ENCODE measurements at places on chromosomes 5 and 9.
A peak's percentile ranks its signal among the peaks of the same experiment; 100 is the strongest.

GRCh38 chr5:132739232-132739631 is 1.9 kb upstream of the KIF3A start:
- no peak for DNase-seq

- no peak for DNase-seq
These were observed 29.3 kb upstream of the RNF130 start for GRCh38 chr5:180100621-180101450.

DNA sequence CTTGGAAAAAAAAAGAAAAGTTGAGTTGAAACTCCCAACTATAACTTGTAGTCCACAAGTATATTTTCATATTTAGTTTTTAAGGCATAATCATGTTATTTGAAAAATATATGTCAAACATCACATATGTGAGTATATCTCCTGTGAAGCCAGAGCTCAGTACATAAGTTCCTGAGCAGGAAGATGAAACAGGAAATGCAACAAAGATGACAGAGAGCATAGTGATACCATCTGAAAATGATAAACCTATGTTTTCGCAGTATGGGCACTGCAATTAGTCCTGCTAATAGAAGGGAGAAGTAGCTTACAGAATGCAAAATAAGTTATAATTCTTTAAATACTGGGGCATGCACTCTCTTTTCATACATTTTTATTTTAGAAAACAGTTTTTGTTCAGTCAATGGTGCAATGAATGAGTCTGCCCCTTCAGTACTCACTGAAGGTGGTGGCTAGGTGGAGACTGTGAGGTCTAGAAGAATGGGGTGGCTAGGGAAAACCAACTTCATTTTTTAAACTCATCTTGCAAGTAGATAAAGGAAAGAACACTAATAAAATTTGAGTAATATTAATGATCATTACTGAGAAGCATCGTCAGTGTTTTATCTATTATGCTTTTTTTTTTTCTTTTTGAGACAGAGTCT is 54.1 kb upstream of the FYB1 start:
- DNase-seq, result no peak

GRCh38 chr5:132876020-132876759 is 2.7 kb downstream of the LEAP2 start:
- DNase-seq, result no peak

DNA sequence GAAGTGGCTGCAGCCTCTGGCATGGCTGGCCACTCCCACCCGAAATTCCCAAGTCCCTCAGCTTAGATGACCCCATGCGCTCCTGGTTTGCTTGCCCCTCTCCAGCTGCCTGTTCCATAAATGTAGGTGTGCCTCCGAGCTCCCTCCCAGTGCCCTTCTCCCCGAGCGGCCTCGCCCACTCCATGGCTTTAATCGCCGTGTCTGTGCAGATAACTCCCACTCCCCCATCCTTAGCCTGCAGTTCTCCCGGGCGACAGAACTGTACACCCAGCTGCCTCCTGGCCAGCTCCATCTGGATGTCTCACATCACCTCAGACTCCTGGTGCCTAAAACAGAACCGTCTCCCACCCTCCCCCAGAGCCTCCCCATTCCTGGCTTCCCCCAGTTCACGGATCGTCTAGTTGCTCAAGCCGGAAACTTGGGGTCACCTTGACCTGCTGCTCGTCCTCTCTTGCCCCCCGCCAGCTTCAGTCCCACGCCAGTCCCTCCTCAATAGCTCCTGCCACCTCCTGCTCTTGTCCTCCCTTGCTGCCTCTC is 24.1 kb downstream of the HK3 start:
- no peak for DNase-seq

DNA sequence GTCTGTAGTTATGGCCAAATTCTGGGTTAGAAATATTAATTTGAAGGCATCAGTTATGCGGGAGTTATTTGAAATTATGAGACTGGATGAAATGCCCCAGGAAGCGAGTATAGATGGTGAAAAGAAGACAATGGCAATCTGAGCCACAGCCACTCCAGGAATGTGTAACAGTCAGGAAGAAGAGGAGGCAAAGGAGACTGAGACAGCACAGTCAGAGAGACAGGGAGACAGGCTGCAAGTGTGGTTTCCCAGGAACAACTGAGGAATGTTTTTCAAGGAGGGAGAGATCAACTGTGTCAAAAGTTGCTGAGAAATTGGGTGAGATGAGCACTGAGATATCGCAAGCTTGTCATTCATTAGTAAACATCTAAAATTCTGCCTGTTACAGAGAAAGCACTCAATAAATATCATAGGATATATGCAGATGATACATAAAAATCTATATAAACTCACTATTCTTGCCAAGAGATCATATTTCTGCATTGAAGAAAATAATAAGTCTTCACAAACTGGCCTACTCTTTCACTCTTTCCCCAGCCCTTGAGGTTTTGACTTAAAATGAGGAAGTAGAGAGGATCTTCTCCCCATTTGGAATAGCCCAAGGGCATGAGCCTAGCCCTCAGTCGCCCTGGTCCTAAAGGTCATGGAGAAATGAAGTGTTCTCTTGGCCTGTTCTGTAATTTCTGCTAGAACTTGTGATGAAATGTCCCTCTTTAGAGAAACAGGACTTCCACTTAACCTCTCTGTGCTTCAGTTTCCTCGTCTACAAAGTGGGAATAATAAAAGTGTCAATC is 48.5 kb upstream of the RLN1 start:
- DNase-seq, result no peak

DNA sequence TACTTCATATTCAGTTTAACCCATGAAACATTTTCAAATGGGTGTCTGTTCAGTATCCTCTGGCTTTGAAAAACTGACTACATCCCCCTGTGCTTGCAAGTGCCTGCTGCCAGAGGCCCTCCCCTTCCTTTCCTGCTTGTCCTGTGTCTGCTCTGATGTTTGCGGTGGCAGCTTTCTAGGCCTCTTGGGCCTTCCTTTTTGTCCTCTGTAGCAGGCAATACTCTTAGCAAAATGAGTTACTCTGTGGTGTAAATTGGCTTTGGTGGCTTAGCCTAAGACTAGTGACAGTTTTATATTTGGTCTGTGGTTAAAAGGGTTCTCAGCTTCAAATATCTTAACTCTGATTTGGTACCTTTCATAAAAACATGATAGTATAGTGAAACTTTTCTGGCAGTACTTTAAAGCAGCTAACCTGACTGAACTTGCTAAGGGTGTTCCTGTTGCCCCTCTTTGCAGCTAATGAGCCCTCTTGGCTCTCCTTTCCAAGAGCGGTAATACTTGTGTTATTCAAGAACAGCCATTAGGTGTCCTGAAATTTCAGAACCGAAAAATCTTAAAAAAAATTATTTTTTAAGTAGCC is 76.6 kb downstream of the GOLM1 start:
- DNase-seq, result no peak

DNA sequence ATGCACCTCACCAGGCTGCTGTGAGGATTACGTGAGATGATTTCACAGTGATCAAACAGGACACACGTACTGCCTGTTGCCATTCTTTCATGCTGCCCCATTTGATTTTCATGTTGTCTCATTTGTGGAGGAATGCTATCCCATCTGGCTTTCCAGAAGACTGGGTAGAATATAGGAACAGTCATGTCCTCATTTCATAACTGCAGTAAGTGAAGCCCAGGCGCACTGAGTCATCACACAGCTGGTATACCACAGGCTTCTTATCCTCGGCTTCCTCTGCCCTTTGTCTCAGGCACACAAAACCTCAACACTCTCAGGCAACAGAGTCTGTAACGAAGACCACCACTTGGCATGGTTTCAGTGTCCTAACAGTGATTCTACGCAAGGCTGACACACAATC is 62.3 kb downstream of the LHFPL2 start:
- DNase-seq, result no peak

DNA sequence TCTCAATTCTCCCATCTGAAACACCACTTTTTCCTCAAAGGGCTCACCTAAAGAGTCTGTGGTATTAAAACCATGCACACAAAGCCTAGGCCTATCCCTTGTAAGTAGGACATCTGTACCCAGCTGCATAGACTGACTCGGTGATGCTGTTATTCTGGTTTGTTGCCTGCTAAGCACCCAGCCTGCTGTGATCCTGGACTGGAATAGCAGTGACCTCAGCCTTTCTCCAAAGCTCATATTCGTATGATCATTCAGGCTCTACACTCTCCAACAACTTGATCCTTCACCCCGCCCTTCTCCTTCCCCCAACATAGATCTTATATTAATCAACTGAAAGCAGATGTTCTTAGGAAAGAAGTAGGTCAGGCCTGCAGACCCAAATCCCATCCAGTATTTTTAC is 81.4 kb upstream of the WWC1 start:
- no peak for DNase-seq

GRCh38 chr9:14769230-14769571 is 46.7 kb upstream of the CER1 start:
- no peak for DNase-seq

DNA sequence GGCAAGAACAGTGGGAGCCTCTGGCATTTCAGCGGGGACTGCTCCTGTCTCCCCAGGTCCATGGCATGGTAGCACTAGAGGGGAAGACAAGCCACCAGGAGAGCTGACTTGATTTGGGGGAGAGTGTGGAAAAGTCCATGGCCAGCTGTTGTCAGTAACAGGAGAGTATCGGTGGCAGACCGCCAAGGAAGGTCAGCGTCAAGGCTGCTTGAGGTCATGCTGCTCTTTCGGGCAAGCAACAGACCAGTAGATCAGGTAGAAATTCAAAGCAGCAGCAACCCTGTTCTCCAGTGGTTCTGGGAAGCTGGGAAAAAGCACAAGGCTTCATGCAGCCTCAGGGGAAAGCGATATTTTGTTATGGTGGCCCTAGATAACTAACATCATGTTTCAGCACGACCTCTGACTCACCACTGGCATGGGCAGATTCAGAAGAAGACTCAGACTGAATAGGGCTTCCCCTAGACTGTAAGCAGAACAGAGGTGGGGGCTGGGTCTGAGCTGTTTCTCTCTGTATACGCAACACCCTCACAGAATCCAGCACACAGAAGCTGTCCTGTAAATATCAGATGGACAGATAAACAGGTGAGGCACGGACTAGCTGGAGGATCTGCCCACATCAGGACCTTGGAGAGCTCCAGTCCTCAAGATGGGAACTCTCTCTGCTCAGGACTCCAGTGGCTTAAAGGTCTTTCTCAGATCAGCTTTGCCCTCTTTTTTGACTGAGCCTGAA is 35.2 kb upstream of the PLEKHG4B start:
- no peak for DNase-seq

- no peak for DNase-seq
These were observed 29.2 kb downstream of the SUSD1 start for GRCh38 chr9:112145886-112146285.

GRCh38 chr5:135383803-135384495 is 15.1 kb downstream of the MACROH2A1 start:
- DNase-seq, result no peak

DNA sequence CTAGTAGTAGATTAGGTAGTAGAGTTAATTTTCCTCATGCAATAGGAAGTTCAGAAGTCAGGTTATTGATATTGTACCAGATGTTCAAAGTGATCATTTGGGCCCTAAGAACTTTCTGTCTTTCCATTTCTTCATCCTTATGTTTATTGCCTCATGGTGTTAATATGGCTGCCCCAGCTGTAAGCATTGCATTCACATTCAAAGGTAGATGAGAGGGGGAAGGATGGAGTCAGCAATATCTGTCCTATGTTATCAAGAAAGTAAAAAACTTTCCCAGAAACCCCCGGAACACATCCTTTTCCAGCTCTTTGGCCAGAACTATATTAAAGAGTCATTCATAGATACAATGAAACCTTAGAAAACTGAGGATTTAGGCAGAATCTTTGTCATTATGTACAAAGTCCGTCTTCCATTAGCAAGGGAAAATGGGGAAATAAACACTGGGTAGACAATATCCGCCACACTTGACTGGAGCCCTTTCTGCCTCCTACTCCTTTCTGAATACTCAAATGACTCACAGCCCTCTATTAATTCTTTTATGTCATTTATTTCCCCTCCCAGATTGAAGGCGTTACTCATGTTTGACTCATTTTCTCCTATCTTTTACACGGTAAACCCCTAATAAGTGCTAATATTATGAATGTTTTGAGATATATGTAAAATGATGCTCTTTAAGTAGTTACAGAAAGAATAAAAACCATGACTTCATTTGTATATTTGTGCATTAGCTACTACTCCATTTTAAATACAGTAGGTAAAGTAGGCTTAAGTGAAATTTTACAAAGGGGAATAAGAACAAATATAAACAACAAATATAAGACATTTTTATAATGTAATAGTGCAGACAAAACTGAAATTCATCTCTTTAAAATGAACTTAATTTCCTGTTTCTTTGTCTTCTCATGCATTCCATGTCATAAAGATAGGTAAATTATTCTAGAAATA is 127.6 kb downstream of the SLF1 start:
- DNase-seq, result no peak

DNA sequence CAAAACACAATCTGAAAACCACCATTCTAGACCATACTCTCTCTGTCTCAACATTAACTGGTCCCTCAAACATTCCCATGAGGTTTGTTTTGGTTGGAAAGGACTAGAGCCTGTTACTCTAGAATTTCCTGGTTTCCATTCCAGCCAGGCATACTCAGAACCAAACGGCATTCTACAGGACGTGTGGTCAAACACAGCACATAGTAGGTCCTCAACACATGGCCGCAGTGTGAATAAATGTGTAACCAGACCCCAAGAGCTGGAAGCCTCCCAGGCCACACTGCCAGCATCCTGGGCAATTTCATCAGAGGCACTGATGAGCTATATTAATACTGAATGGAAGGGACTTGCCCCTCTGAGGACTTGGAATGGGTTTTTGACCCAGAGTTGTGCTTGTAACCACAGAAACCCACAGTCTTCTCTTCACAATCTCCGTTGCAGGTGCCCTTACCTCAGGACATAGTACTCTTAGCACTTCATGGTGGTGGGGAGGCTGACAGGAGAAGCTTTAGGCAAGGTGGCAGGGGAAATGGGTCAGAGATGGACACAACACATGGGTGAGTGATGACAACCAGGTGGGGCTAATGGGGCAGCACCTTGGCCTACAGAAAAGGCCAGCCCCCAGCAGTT is 66.0 kb downstream of the ZNF366 start:
- DNase-seq, result no peak

GRCh38 chr5:95718203-95718602 is 12.9 kb upstream of the RHOBTB3 start:
- DNase-seq, result peak; percentile 10

DNA sequence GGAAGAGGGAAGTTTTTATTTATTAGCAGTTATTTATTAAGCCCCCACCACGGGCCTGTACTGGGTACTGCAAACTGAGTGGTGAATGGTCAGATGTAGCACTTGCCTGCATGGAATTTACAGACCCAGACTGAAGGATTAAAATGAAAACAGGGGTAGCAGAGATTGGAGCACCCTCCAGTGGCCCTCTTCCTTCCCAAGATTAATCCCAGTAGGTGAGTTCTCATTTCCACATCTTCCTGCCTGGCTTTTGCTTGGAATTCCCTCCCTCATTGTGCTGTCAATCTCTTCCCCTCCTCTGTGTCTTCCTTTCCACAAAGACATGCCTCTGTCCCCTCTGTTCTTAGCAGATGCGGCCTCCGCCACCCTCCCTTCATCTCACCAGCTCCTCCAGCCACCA is 39.2 kb downstream of the MVB12B start:
- DNase-seq, result no peak

DNA sequence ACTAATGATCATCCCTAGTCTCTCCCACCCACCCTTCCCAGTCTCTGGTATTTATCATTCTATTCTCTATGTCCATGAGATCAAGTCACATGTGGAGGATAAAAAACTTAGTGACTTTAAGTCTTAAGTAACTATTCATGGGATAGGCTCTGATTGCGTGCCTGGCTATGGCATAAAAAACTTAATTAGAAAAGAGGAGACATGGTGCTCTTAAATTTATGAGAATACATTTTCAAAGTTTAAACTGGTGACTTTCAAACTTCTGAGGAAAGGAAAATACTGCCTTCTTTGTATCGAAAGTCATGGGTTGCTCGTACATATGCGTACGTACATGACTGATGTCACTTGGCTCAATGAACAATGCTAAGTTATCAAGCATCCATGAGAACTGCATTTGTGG is 18.2 kb upstream of the TYRP1 start:
- no peak for DNase-seq
